ENCODE measurements at places on chromosomes 5 and 9. TPM values are rescaled to one million over a fixed set of nuclear protein-coding genes. Genes with fewer than 3 reads are reported as not detected.

CDH9 gene
- total RNA-seq, result not detected

SNCAIP gene
- total RNA-seq, result 0.84 TPM

RABL6 gene
- total RNA-seq, result 69.4 TPM

SLC34A1 gene
- total RNA-seq, result not detected

NUP188 gene
- 40.4 TPM for total RNA-seq

TAF11L13 gene
- not detected for total RNA-seq

CTXN3 gene
- not detected for total RNA-seq

SLC46A2 gene
- total RNA-seq, result not detected

WNK2 gene
- total RNA-seq, result 0.89 TPM

DNA sequence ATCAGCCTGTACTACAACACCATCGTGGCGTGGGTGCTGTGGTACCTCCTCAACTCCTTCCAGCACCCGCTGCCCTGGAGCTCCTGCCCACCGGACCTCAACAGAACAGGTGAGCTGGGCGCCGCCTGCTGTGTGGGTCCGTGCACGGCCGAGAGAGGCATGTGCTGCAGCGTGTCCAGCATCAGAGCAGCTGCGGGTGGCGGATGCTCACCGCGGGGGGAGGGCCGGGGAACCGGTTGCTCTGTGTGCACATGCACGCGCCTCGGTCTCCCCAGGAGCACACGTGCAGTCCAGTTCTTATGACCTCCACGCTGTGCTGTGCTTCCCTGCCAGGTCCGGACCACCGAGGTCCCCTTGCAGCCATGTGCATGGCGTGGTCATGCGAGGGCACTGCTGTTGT, 7.6 kb downstream of the SLC6A18 start:
- no peaks in the 10 kb centered on the region for H3K36me3 ChIP-seq
- DNase-seq, result no peak
- no peaks in the 10 kb centered on the region for H3K4me1 ChIP-seq

- DNase-seq, result no peak
- H3K4me3 ChIP-seq, result no peak overlapping the region
- H3K27me3 ChIP-seq, result no peaks in the 10 kb centered on the region
- no peak overlapping the region for H3K27ac ChIP-seq
- H3K36me3 ChIP-seq, result no peaks in the 10 kb centered on the region
Observed at GRCh38 chr5:113083481-113083880, 106.9 kb downstream of the DCP2 start.

GRCh38 chr5:163855754-163856153, 350.3 kb downstream of the MAT2B start:
- H3K27ac ChIP-seq, result no peak overlapping the region
- H3K4me1 ChIP-seq, result no peaks in the 10 kb centered on the region
- H3K27me3 ChIP-seq, result no peaks in the 10 kb centered on the region
- H3K36me3 ChIP-seq, result no peaks in the 10 kb centered on the region
- no peak overlapping the region for H3K4me3 ChIP-seq
- DNase-seq, result no peak

GRCh38 chr9:136640171-136641111, 22.3 kb upstream of the EGFL7 start:
- H3K27ac ChIP-seq, result no peak overlapping the region
- no peaks in the 10 kb centered on the region for H3K36me3 ChIP-seq
- H3K4me1 ChIP-seq, result peaks cover 8% of the 10 kb centered on the region
- H3K4me3 ChIP-seq, result no peak overlapping the region
- no peak for DNase-seq

- peaks cover 9% of the 10 kb centered on the region for H3K4me1 ChIP-seq
- no peak overlapping the region for H3K27ac ChIP-seq
- DNase-seq, result no peak
- no peak overlapping the region for H3K4me3 ChIP-seq
- no peaks in the 10 kb centered on the region for H3K36me3 ChIP-seq
Observed at GRCh38 chr5:113384782-113385285, 50.0 kb downstream of the TSSK1B start.

DNA sequence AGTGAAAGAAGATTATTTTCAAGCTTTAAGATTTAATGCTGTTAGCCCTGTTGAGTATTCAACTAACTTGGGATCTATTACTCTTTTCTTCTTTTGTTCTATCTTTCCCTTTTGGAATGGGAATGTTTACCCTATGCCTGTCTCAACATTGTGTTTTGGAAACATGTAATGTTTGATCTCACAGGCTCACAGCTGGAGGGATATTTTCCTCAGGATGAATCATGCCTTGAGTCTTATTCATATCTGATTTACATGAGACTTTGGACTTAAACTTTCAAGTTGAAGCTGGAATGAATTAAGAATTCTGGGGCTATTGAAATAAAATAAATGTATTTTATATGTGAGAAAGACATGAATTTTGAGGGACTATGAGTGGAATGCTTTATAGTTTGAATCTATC, 607.8 kb upstream of the PTGER4 start:
- no peaks in the 10 kb centered on the region for H3K36me3 ChIP-seq
- H3K27ac ChIP-seq, result no peak overlapping the region
- H3K27me3 ChIP-seq, result no peaks in the 10 kb centered on the region
- no peak overlapping the region for H3K4me3 ChIP-seq
- no peaks in the 10 kb centered on the region for H3K4me1 ChIP-seq

GRCh38 chr5:92729088-92729487, 851.9 kb downstream of the NR2F1-AS1 start:
- no peaks in the 10 kb centered on the region for H3K4me1 ChIP-seq
- no peak for DNase-seq
- H3K27ac ChIP-seq, result no peak overlapping the region
- no peaks in the 10 kb centered on the region for H3K36me3 ChIP-seq
- H3K4me3 ChIP-seq, result no peak overlapping the region

- no peaks in the 10 kb centered on the region for H3K27me3 ChIP-seq
- peaks cover 85% of the 10 kb centered on the region for H3K36me3 ChIP-seq
- H3K4me3 ChIP-seq, result no peak overlapping the region
- no peaks in the 10 kb centered on the region for H3K4me1 ChIP-seq
Observed at GRCh38 chr9:35711501-35712428, 20.2 kb downstream of the TLN1 start.

DNA sequence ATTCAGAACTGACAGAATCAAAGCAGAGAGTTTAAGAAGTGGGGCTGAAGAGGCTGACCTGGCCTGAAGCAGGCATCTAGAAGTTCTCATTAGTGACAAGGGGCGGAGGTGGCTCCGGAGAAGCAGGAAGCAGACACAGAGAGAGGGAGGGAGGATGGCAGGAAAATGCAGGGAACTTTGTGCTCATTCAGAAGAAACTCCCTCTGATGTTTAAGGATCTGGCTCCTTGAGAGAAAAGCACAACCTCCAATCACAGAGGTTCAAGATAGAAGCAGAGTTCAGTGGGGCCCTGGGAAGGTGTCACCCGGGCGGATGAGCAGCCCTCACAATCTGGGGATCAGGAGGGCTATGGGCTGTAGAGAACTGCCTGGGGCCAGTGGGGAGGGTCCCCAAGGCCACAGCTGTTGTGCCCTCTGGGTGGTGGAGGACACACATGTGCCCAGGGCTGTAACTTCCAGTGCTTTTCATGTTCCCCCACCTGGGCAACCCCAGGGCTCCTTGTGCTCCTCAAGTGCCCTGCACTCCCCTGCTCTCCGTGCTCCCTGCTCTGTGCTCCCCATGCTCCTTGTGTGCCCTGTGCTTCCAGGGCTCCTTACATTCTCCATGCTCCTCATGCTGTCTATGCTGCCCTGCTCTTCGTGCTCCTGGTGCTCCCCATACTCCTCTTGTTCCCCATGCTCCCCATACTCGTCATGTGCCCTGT, 51.4 kb downstream of the TRIP13 start:
- H3K27ac ChIP-seq, result no peak overlapping the region
- no peaks in the 10 kb centered on the region for H3K4me1 ChIP-seq
- DNase-seq, result no peak

DNA sequence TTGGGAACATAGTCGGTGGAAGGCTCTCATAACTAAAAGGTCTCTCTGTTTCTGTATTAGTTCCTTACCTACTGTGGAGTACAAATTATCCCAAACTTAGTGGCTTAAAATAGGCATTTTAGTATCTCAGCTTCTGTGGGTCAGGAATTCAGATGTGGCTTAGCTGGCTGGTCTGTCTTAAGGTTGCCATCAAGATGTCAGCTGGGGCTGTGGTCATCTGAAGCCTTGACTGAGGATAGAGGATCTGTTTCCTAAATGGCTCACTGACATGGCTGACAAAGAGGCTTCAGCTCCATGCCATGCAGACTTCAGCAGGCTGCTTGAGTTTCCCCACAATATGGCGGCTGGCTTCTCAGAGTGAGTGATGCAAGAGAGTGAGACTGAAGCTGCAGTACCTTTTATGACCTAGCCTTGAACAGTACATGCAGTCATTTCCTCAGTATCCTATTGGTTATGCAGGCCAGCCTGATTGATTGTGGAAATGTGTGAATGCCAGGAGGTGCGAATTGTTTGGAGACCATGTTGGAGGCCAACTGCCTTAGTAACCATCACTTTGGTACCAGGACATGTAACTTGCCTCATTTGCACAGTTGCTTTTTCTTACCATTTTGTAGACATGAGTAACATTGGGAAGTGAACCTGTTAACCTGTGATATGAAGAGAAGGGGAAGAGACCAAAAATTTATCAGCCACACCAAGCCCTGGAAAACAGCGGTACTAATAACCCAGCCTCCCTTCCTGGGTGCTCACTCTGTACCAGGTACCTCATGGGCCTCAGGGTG, 152.8 kb upstream of the IER5L start:
- H3K36me3 ChIP-seq, result no peaks in the 10 kb centered on the region
- H3K4me1 ChIP-seq, result peaks cover 30% of the 10 kb centered on the region
- no peaks in the 10 kb centered on the region for H3K27me3 ChIP-seq
- DNase-seq, result no peak

DNA sequence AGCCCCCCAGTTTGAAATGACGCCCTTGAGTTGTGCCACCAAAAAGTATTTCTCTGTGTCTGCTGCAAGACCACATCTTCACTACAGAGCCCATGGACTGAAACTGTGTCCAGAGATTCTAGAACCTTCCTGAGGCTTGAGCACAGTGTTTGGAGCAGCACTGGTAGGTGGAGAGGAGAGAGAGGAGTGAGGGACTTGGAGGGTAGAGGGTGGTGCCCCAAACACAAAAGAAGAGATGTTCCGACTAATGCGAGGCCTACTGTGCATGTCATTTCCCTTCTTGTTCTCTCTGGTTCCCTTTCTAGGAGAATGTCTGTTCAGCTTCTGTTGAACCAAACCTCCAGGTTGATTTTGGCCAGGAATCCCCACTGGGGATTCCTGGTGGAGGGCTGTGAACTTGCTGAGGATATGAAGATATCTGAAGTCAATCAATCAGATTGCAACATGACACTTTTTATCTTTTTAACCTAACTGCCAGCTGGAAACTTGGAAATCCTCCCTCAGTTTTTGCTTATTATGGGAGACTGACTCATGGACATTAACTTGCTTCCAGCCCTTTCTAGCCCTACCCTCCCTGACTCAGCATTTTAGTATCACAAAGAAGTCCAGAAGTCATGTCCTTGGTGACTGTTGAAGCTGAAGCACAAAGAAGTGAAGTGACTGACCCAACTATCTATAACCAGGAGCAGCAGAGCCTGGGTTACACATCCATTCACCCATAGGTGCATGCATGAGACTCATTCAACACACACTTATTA, 154.5 kb downstream of the NR3C1 start:
- peak; percentile 91 for DNase-seq
- no peaks in the 10 kb centered on the region for H3K36me3 ChIP-seq
- H3K4me1 ChIP-seq, result peaks cover 43% of the 10 kb centered on the region
- H3K27ac ChIP-seq, result peak overlapping the region; percentile 24
- H3K4me3 ChIP-seq, result no peak overlapping the region
- no peaks in the 10 kb centered on the region for H3K27me3 ChIP-seq

- peak; percentile 10 for DNase-seq
- no peaks in the 10 kb centered on the region for H3K36me3 ChIP-seq
- H3K27me3 ChIP-seq, result no peaks in the 10 kb centered on the region
- H3K4me3 ChIP-seq, result no peak overlapping the region
- H3K4me1 ChIP-seq, result no peaks in the 10 kb centered on the region
- no peak overlapping the region for H3K27ac ChIP-seq
Observed at GRCh38 chr5:61200582-61201155, 38.4 kb upstream of the SMIM15 start.

- no peak for DNase-seq
- no peaks in the 10 kb centered on the region for H3K27me3 ChIP-seq
- no peaks in the 10 kb centered on the region for H3K36me3 ChIP-seq
- no peak overlapping the region for H3K4me3 ChIP-seq
- H3K27ac ChIP-seq, result no peak overlapping the region
- no peaks in the 10 kb centered on the region for H3K4me1 ChIP-seq
Observed at GRCh38 chr9:137116728-137117127, 2.2 kb upstream of the DPP7 start.

DNA sequence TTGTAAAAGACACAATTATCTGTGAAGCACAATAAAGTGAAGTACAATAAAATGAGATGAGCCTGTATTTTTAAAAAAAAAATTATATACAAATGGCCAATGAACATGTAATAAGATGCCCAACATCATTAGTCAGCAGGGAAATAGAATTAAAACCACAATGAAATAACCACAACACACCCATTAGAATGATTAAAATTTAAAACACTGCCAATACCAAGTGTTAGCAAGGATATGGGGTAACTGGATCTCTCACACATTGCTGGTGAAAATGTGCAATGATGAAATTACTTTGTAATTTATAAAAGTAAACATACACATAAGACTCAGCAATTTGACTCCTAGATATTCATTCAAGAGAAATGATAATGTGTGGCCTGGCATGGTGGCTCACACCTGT, 62.8 kb downstream of the SHOC1 start:
- no peaks in the 10 kb centered on the region for H3K36me3 ChIP-seq
- H3K27ac ChIP-seq, result no peak overlapping the region
- DNase-seq, result peak; percentile 76
- H3K27me3 ChIP-seq, result no peaks in the 10 kb centered on the region
- no peak overlapping the region for H3K4me3 ChIP-seq

GRCh38 chr5:1537603-1538154, 13.9 kb upstream of the LPCAT1 start:
- no peaks in the 10 kb centered on the region for H3K36me3 ChIP-seq
- no peak overlapping the region for H3K4me3 ChIP-seq
- no peaks in the 10 kb centered on the region for H3K4me1 ChIP-seq
- DNase-seq, result no peak
- no peak overlapping the region for H3K27ac ChIP-seq

DNA sequence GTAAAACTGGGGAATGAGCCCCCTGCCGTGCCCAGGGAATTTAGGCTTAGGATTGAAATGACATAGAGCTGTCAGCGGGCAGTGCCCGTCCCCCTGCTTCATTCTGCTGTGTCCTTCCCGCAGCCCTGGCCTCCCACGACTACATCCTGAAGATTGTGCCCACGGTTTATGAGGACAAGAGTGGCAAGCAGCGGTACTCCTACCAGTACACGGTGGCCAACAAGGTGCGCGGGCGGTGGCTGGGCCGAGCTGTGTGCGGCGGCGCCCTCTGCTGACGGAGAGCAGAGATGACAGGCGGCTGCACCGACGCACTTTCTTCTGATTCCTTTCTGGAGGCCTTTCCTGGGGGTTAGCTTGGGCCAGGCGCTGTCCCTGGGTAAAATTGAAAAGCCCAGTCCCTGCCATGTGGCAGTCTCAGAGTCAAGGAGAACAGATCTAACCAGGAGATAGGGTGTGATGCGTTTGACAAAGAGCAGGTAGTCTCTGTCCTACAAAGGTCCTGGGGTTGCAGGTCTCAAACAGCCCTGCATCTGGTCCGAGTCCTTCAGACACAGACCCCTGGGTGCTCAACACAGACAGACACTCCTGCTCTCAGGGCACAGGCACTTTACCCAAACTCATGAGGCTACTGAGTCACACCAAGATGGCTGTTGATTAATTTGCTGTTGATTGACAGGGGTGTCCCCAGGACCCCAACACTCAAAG, 26.8 kb upstream of the RPL26L1 start:
- H3K27me3 ChIP-seq, result no peaks in the 10 kb centered on the region
- H3K36me3 ChIP-seq, result no peaks in the 10 kb centered on the region
- no peak overlapping the region for H3K4me3 ChIP-seq
